Muscle of leg (tissue), 16 donors: ENCODE measurements at places on chromosomes 7 and 10. TPM values are rescaled to one million over a fixed set of nuclear protein-coding genes. Genes with fewer than 3 reads are reported as not detected.

DNA sequence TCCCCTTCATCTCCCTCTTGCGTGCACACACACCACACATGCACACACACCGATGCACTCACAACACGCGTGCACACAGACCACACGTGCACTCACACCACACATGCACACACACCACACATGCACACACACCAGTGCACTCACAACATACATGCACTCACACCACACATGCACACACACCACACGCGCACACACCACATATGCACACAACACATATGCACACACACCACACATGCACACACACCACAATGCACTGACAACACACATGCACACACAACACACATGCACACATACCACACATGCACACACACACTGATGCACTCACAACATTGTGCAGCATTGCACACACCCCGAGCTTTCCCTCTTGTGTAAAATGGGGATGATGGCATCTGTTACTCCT, 68.1 kb downstream of the TRRAP start:
- H3K27me3 ChIP-seq = no peaks in the 10 kb centered on the region
- no peak overlapping the region for H3K27ac ChIP-seq
- peaks cover 86% of the 10 kb centered on the region for H3K36me3 ChIP-seq
- no peaks in the 10 kb centered on the region for H3K4me1 ChIP-seq

DNA sequence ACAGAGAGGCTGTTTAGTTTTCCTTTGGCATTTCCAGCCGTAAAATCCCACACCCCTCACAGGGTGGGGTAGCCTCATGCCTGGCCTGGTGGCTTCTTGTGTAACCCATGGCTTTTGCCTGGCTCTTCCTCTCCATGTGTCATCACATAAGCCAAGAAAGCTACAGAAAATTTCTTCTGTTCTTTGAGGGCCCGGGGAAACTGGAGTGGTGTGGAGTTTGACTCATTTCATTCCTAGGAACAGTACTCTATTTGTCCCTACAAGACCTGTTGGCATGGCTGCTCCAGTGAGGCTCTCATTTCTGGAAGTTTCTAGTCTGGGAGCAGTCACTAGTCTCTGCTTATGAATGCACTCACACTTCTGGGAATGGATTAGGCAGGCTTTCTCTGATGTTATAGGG, 523.9 kb downstream of the SUGCT start:
- H3K4me1 ChIP-seq = peaks cover 10% of the 10 kb centered on the region
- DNase-seq = no peak
- H3K36me3 ChIP-seq = no peaks in the 10 kb centered on the region
- H3K27me3 ChIP-seq = no peaks in the 10 kb centered on the region
- H3K4me3 ChIP-seq = no peak overlapping the region

GRCh38 chr7:113878394-113878992, 40.3 kb downstream of the PPP1R3A start:
- no peak overlapping the region for H3K27ac ChIP-seq
- H3K4me3 ChIP-seq = no peak overlapping the region
- H3K36me3 ChIP-seq = no peaks in the 10 kb centered on the region
- peaks cover 2% of the 10 kb centered on the region for H3K4me1 ChIP-seq
- no peaks in the 10 kb centered on the region for H3K27me3 ChIP-seq
- DNase-seq = no peak

GRCh38 chr7:83983606-83984005, 211.0 kb downstream of the SEMA3A start:
- no peak overlapping the region for H3K27ac ChIP-seq
- no peaks in the 10 kb centered on the region for H3K27me3 ChIP-seq
- no peaks in the 10 kb centered on the region for H3K4me1 ChIP-seq
- no peak for DNase-seq
- peaks cover 2% of the 10 kb centered on the region for H3K36me3 ChIP-seq

DNA sequence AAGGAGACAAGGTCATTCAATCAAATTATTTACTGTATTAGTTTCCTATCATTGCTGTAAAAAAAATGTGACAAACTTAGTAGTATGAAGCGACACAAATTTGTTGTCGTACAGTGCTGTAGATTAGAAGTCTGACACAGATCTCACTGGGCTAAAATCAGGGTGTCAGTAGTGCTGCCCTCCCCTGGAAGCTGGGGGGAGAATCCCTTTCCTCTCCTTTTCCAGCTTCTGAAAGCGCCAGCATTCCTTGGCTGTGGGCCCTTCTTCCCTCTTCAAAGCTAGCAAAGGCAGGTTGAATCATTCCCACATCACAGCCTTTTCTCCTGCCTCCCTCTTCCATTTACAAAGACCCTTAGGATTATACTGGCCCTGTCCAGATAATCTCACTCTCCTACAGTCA, 28.0 kb downstream of the VPS41 start:
- H3K4me1 ChIP-seq = no peaks in the 10 kb centered on the region
- H3K36me3 ChIP-seq = no peaks in the 10 kb centered on the region
- no peaks in the 10 kb centered on the region for H3K27me3 ChIP-seq

DNA sequence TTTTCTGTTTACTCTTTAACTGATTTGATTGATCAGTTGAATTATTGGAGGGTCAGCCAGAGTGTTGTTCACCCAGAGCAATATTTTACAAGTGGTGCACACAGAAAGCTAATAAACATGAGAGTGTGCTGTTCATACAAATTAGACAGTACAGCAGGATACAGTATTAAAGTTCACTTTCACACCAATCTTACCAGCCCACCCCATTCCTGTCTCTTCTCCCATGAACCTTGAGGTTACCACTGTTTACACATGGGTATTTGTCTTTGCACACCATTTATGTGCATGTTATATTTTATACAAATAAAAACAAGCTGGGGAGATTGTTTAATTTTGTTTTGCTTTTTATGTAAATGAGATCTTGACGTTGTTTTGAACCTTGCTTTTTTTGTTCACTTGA, 6.5 kb downstream of the CALU start:
- DNase-seq = no peak
- H3K4me3 ChIP-seq = no peak overlapping the region
- no peak overlapping the region for H3K27ac ChIP-seq
- H3K36me3 ChIP-seq = peaks cover 27% of the 10 kb centered on the region
- H3K4me1 ChIP-seq = peaks cover 5% of the 10 kb centered on the region

GRCh38 chr7:44985900-44986217, 7.0 kb upstream of the MYO1G start:
- peaks cover 43% of the 10 kb centered on the region for H3K36me3 ChIP-seq
- H3K4me3 ChIP-seq = peak overlapping the region; percentile 84
- H3K27me3 ChIP-seq = no peaks in the 10 kb centered on the region
- no peak for DNase-seq
- peaks cover 25% of the 10 kb centered on the region for H3K4me1 ChIP-seq
- H3K27ac ChIP-seq = peak overlapping the region; percentile 99

DNA sequence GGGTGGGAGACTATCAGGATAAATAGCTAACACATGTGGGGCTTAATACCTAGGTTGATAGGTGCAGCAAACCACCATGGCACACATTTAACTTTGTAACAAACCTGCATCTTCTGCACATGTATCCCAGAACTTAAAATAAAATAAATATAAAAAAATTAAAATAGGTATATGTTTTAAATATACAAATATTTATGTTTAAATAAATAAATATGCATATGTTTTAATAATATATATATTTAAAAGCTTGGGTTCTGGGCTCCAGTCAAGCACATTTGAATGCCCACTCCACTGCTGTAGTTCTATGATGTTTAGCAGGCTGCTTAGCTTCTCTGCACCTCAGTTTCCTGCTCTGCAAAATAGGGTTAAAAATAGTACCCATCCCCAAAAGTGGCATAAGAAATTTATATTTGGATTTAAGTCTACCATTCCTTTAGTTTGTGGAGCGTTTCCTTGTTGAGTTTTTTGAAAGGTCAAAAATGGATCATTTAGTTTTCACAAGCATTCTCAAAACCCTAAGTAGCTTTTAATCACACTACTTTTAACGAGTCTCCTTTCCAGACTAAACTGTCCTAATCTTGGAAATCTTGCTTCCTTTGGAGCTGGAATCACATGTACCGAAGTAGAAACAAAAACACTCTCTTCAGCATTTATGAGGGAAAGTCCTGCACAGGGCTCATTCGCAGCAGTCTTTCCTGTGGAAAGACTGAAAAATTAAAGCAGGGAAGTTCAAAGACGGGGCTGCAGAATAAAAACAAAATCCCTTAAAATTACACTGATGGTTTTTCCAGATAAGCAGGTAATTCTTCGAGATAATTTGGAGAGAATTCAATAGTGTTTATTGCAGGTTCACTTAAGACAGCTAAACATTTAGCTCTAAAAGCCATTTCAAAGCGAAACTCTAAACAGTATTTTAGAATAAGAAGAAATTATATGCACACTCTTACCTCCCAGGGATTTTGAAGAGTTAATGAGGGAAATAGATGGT, 111.7 kb upstream of the LYZL1 start:
- H3K27ac ChIP-seq = no peak overlapping the region
- no peaks in the 10 kb centered on the region for H3K27me3 ChIP-seq
- no peaks in the 10 kb centered on the region for H3K36me3 ChIP-seq
- DNase-seq = peak; percentile 12
- H3K4me3 ChIP-seq = no peak overlapping the region
- H3K4me1 ChIP-seq = no peaks in the 10 kb centered on the region

Gene EBF3
- 33.6 TPM for total RNA-seq

Gene SCIN
- 0.27 TPM for total RNA-seq

Gene DENND10
- total RNA-seq = 32.5 TPM

GRCh38 chr7:27145914-27146412, 1.6 kb downstream of the HOXA6 start:
- peak overlapping the region; percentile 94 for H3K27ac ChIP-seq
- H3K27me3 ChIP-seq = peaks cover 40% of the 10 kb centered on the region
- H3K36me3 ChIP-seq = peaks cover 37% of the 10 kb centered on the region
- peaks cover 65% of the 10 kb centered on the region for H3K4me1 ChIP-seq
- DNase-seq = no peak
- H3K4me3 ChIP-seq = no peak overlapping the region

Gene EGR2
- 1.5 TPM for total RNA-seq

GRCh38 chr10:131758062-131758938, 142.5 kb upstream of the PPP2R2D start:
- peaks cover 9% of the 10 kb centered on the region for H3K4me1 ChIP-seq
- H3K27ac ChIP-seq = no peak overlapping the region
- peak; percentile 46 for DNase-seq
- H3K27me3 ChIP-seq = peaks cover 3% of the 10 kb centered on the region
- H3K36me3 ChIP-seq = no peaks in the 10 kb centered on the region

- H3K36me3 ChIP-seq = no peaks in the 10 kb centered on the region
- no peak for DNase-seq
- H3K4me3 ChIP-seq = no peak overlapping the region
- peaks cover 24% of the 10 kb centered on the region for H3K27me3 ChIP-seq
- no peak overlapping the region for H3K27ac ChIP-seq
Observed at GRCh38 chr7:157708919-157709295, 372.1 kb downstream of the DNAJB6 start.

Gene CLCN1
- 1.1 TPM for total RNA-seq

Gene MICALL2
- 6.2 TPM for total RNA-seq

Gene FXYD4
- total RNA-seq = 0.44 TPM

Gene PGAM2
- 412 TPM for total RNA-seq

Gene PLAC9
- 137 TPM for total RNA-seq

Gene DOCK4
- total RNA-seq = 14.0 TPM

DNA sequence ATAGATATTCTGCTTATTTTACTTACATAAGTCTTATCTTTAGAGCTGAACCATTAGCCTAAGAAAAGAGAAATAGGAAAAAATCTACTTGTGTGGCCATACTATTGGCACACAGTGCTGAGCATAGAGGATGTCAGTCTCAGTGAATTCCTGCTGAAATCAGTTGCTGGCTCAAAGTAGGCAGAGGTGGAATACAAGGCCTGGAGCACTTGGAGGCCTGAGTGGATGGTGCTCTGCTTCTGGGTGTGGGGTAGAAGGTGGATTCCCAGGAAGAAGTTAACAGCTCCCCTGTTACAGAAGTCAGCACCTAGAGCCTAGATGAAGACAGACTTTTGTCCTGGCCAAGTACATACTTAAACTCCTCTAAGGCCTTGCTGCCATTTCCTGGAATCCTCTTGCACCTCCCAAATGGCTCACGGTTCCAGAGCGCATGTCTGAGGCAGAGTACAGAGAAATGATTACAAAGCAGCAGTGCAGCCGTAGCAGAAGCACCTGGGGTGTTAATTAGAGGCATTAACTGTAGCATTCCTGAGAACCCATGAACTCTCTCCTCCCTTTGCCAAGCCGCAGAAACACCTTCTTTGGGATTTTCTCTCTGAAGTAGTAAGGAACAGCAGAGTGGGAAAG, 18.0 kb upstream of the XPNPEP1 start:
- no peaks in the 10 kb centered on the region for H3K27me3 ChIP-seq
- peak; percentile 55 for DNase-seq
- H3K36me3 ChIP-seq = no peaks in the 10 kb centered on the region
- H3K4me1 ChIP-seq = peaks cover 12% of the 10 kb centered on the region

DNA sequence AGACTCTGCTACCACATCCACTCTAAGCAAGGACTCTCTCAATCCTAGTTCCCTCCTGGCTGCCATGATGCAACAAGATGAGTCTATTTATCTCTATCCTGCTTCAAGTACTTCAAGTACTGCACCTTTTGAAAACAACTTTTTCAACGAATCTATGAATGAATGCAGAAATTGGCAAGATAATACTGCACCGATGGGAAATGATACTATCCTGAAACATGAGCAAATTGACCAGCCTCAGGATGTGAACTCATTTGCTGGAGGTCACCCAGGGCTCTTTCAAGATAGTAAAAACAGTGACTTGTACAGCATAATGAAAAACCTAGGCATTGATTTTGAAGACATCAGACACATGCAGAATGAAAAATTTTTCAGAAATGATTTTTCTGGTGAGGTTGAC, 40.7 kb downstream of the AHR start:
- no peak for DNase-seq
- no peaks in the 10 kb centered on the region for H3K4me1 ChIP-seq
- H3K36me3 ChIP-seq = peaks cover 7% of the 10 kb centered on the region
- H3K27me3 ChIP-seq = no peaks in the 10 kb centered on the region
- H3K4me3 ChIP-seq = no peak overlapping the region

- peak overlapping the region; percentile 94 for H3K27ac ChIP-seq
- H3K4me1 ChIP-seq = peaks cover 14% of the 10 kb centered on the region
- H3K27me3 ChIP-seq = no peaks in the 10 kb centered on the region
- H3K36me3 ChIP-seq = peaks cover 4% of the 10 kb centered on the region
- H3K4me3 ChIP-seq = peak overlapping the region; percentile 68
Observed at GRCh38 chr7:74173074-74173473, 1.1 kb upstream of the EIF4H start.

DNA sequence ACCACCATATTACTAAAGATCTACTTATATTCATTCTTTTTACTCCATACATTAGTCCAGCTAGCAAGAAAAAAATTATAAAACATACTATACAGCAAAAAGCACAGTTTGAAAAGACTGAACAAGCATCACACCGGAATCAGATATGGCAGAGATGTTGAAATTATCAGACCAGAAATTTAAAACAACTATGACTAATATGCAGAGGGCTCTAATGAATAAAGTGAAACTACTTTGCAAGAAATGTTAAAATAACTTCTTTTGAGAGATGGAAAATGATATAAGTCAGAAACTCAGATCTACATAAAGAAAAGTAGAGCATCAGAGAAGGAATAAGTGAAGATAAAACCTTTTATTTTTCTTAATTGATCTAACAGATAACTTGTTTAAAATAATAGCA, 50.9 kb downstream of the SGCE start:
- H3K36me3 ChIP-seq = peaks cover 6% of the 10 kb centered on the region
- H3K4me3 ChIP-seq = no peak overlapping the region
- H3K27me3 ChIP-seq = no peaks in the 10 kb centered on the region
- H3K4me1 ChIP-seq = peaks cover 2% of the 10 kb centered on the region

Gene YKT6
- total RNA-seq = 37.9 TPM

DNA sequence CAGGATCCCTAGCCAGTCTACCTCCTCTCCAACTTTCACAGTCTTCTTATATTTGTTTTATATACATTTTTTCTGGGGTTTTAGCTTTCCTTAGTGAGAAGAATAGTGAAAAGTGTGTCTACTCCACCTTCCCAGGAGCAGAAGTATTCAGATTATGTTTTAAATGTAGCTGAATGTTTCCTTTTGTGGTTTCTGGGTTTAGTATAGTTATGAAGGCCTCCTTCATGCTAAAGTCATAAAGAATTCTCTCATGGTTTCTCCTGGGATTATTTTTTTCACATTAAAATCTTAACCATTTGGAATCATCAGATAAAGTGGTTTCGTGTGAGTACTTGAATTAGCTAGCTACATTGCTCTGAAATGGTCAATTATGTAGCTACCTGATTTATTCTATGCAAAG, 50.9 kb downstream of the ANKMY2 start:
- H3K27ac ChIP-seq = no peak overlapping the region
- H3K36me3 ChIP-seq = peaks cover 14% of the 10 kb centered on the region
